ENCODE measurements at places on chromosomes 4 and X. TPM values are rescaled to one million over a fixed set of nuclear protein-coding genes. Genes with fewer than 3 reads are reported as not detected.

The PLS3 gene
- total RNA-seq = 0.52 TPM

The RS1 gene
- not detected for total RNA-seq

The CTAG2 gene
- not detected for total RNA-seq

The KLHL34 gene
- total RNA-seq = 0.70 TPM

The CLDN34 gene
- total RNA-seq = not detected

The NCAPG gene
- total RNA-seq = 79.8 TPM

DNA sequence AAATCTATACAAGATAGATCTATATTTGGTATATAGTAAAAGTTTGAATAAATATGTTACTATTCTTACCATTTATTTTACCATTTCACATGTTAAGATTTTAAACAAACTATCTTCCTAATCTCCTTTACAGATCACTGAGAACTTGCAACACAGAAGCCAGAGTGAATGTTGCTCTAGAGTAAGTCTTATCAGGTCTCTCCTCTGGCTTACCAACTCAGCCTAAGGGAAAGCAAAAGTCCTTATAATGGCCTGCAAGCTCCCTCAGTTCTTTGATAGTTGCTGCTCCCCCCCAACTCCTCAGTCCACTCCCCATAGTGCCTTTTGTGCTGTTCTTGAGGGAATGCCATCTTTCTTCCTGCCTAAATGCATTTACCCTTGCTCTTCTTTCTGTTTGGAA is 25.7 kb upstream of the SLC7A11 start:
- no peak overlapping the region for H3K4me3 ChIP-seq
- H3K27ac ChIP-seq = no peak overlapping the region
- H3K27me3 ChIP-seq = no peaks in the 10 kb centered on the region
- H3K36me3 ChIP-seq = no peaks in the 10 kb centered on the region
- H3K4me1 ChIP-seq = no peaks in the 10 kb centered on the region
- DNase-seq = no peak

GRCh38 chr4:71607780-71608677 is 175.8 kb downstream of the GC start:
- H3K4me3 ChIP-seq = no peak overlapping the region
- H3K36me3 ChIP-seq = no peaks in the 10 kb centered on the region
- H3K27ac ChIP-seq = no peak overlapping the region
- peaks cover 6% of the 10 kb centered on the region for H3K27me3 ChIP-seq

DNA sequence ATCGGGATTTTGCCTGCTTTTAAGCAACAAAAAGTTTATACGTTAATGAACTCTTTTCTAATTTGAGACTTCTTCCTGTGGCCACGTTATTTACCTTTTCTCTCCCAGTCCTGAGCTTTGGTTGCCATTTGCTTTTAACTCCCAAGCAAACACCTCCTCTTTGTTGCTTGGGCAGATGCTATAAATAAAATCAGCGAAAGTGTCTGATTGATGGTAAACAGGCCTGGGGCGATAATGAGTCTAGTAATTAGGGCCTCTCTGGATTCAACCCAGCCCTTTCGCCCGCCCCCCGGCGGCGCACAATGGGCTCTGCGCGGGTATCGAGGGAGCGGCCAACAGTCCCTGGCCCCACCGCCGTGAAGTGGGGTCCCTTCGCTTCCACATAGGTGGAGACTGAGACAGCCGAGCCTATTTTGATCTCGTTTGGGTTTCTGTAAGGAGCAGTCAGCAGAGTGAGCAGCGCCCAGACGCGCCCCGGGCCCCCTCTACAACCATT is 790 bp downstream of the CLGN start:
- no peak overlapping the region for H3K27ac ChIP-seq
- H3K4me1 ChIP-seq = peaks cover 6% of the 10 kb centered on the region
- H3K27me3 ChIP-seq = peaks cover 43% of the 10 kb centered on the region
- H3K36me3 ChIP-seq = no peaks in the 10 kb centered on the region

- DNase-seq = no peak
- no peaks in the 10 kb centered on the region for H3K36me3 ChIP-seq
- peaks cover 21% of the 10 kb centered on the region for H3K4me1 ChIP-seq
- H3K27me3 ChIP-seq = no peaks in the 10 kb centered on the region
Observed at GRCh38 chr4:9996319-9997110, 24.8 kb downstream of the SLC2A9 start.

DNA sequence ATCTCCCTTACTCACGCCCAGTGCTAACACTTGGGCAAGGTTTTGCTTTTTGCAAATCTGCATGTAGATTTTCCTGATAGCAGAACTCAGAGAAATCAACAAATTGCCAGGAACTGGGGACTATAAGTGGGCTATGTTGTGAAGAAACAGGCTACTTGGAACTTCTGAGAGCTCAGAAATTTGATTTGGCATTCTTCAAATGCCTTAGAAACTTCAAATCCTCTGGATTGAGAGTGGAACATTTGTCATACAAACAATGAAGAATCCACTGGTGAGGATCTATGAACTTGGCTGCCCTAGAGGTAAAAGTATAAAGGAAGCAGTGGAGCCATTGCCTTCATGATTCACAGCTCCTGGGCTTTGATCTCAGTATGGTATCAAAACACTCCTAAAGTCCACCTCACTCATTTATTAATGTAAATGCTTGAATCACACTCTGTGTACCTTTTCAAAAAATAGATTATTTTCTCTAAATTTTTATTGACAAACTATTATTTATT is 126.0 kb downstream of the GLRA3 start:
- no peaks in the 10 kb centered on the region for H3K36me3 ChIP-seq
- no peaks in the 10 kb centered on the region for H3K4me1 ChIP-seq
- no peak for DNase-seq
- no peak overlapping the region for H3K4me3 ChIP-seq
- H3K27me3 ChIP-seq = no peaks in the 10 kb centered on the region

GRCh38 chr4:141220271-141220670 is 424 bp upstream of the ZNF330 start:
- DNase-seq = no peak
- peak overlapping the region; percentile 90 for H3K27ac ChIP-seq
- H3K36me3 ChIP-seq = peaks cover 14% of the 10 kb centered on the region

GRCh38 chrX:134544513-134545151 is 84.7 kb downstream of the HPRT1 start:
- peaks cover 13% of the 10 kb centered on the region for H3K4me1 ChIP-seq
- peaks cover 38% of the 10 kb centered on the region for H3K27me3 ChIP-seq
- no peak for DNase-seq
- no peak overlapping the region for H3K27ac ChIP-seq
- no peaks in the 10 kb centered on the region for H3K36me3 ChIP-seq
- no peak overlapping the region for H3K4me3 ChIP-seq

- no peaks in the 10 kb centered on the region for H3K27me3 ChIP-seq
- no peaks in the 10 kb centered on the region for H3K36me3 ChIP-seq
- no peak overlapping the region for H3K4me3 ChIP-seq
- H3K27ac ChIP-seq = no peak overlapping the region
Observed at GRCh38 chrX:150772150-150772970, 79.2 kb downstream of the MTMR1 start.

- DNase-seq = no peak
- no peaks in the 10 kb centered on the region for H3K4me1 ChIP-seq
- H3K36me3 ChIP-seq = no peaks in the 10 kb centered on the region
- H3K27ac ChIP-seq = no peak overlapping the region
Observed at GRCh38 chr4:44848466-44848865, 122.1 kb upstream of the GNPDA2 start.

GRCh38 chrX:37711991-37712390 is 26.4 kb downstream of the XK start:
- H3K4me1 ChIP-seq = peaks cover 2% of the 10 kb centered on the region
- no peak for DNase-seq
- no peaks in the 10 kb centered on the region for H3K36me3 ChIP-seq

DNA sequence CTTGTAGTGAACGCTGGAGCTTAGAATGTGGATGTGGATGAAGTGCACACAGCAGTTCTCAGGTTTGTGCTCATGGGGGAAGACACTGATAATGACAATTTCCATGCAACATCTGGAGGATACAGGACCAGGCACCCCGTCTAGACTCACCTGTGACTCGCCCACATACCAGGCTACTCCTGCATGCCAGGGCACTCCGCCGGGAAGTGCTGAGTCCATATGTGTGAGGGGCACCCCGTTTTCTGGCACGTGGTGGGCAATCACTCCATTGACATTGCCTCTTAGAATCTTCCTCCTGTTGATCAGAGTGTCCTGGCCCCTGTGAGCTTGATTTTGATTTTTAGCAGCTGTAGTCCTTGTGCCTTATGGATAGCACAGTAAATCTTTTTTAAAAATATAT is 90.9 kb upstream of the LRPAP1 start:
- no peaks in the 10 kb centered on the region for H3K36me3 ChIP-seq
- DNase-seq = no peak
- H3K27me3 ChIP-seq = peaks cover 24% of the 10 kb centered on the region
- H3K27ac ChIP-seq = no peak overlapping the region
- no peak overlapping the region for H3K4me3 ChIP-seq

DNA sequence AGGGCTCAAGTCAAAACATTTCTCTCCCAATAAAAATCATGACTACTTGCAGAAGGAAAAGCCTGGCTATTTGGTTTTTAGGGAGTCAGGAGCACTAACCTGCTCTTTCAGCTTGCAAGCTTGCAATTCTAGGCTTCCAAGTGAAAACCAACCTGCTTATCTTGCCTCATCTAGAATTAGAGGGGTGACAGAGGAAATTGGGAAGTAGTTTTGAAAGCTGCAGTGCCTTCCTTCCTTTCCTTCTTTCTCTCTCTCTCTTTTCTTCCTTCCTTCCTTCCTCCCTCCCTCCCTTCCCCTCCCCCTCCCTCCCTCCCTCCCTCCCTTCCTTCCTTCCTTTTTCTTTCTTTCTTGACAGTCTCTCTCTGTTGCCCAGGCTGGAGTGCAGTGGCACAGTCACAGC is 417.5 kb downstream of the KCNIP4 start:
- H3K27me3 ChIP-seq = no peaks in the 10 kb centered on the region
- H3K4me3 ChIP-seq = no peak overlapping the region
- H3K4me1 ChIP-seq = no peaks in the 10 kb centered on the region
- DNase-seq = no peak

GRCh38 chr4:76588274-76588673 is 153.2 kb downstream of the SHROOM3 start:
- no peak overlapping the region for H3K4me3 ChIP-seq
- peaks cover 7% of the 10 kb centered on the region for H3K4me1 ChIP-seq
- H3K36me3 ChIP-seq = no peaks in the 10 kb centered on the region
- no peak for DNase-seq
- H3K27ac ChIP-seq = no peak overlapping the region

- no peaks in the 10 kb centered on the region for H3K36me3 ChIP-seq
- no peak overlapping the region for H3K27ac ChIP-seq
- no peak for DNase-seq
- no peaks in the 10 kb centered on the region for H3K4me1 ChIP-seq
- no peak overlapping the region for H3K4me3 ChIP-seq
- no peaks in the 10 kb centered on the region for H3K27me3 ChIP-seq
Observed at GRCh38 chr4:128221586-128221985, 66.0 kb downstream of the PGRMC2 start.

DNA sequence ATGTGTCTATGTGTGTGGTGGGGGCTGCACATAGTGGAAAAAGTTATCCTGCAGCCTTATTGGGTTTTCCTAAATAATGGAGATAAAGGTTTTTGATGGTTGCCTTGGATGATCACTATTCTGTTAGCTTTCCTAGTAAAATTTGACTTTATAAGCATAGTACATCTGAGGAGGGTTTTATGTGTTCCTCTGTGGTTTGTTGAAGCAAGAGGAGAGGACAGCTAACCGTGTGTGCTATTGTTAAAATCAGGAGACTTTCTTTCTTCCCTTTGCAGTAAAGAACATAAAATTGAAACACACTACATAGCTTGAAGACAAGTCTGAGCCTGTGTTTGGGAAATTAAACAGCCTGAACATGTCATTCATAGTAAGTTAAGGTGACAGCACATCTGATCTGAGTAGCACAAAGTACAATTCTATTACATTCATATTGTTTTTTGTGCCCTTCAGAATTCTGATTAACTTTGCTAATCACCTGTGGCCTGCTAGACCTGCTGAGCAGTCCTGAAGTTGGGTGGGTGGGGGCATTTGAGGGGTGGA is 36.8 kb downstream of the C4orf51 start:
- H3K4me1 ChIP-seq = peaks cover 19% of the 10 kb centered on the region
- peaks cover 15% of the 10 kb centered on the region for H3K27me3 ChIP-seq
- no peak for DNase-seq
- no peak overlapping the region for H3K4me3 ChIP-seq
- H3K36me3 ChIP-seq = peaks cover 1% of the 10 kb centered on the region
- H3K27ac ChIP-seq = no peak overlapping the region

- peaks cover 25% of the 10 kb centered on the region for H3K36me3 ChIP-seq
- peaks cover 53% of the 10 kb centered on the region for H3K4me1 ChIP-seq
- H3K27me3 ChIP-seq = no peaks in the 10 kb centered on the region
- peak; percentile 53 for DNase-seq
Observed at GRCh38 chrX:53089224-53089842, 4.6 kb upstream of the KANTR start.

DNA sequence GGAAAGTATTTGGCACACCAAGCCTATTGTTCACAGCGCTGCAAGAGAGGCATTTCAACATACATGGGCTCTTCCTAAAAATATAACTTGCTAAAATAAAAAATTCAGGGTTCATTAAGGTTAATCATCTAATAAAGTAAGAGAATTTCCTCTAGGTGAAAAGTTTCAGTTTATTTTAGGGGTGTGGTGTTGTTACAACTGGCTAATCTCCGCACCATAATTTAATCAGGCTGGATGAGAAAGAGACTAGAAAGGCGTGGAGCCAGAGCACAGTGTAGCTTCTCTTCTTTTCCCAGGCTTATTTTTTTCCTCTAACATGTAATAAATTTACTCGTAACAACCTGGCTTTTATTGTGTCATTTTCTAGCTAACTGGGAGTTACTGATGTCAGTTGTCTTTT is 47.9 kb downstream of the FHL1 start:
- peaks cover 41% of the 10 kb centered on the region for H3K4me1 ChIP-seq
- H3K27ac ChIP-seq = no peak overlapping the region
- no peaks in the 10 kb centered on the region for H3K27me3 ChIP-seq
- no peak for DNase-seq
- no peaks in the 10 kb centered on the region for H3K36me3 ChIP-seq

- DNase-seq = no peak
- no peak overlapping the region for H3K27ac ChIP-seq
- H3K36me3 ChIP-seq = no peaks in the 10 kb centered on the region
- no peak overlapping the region for H3K4me3 ChIP-seq
Observed at GRCh38 chrX:21721195-21721594, 36.7 kb downstream of the SMPX start.

DNA sequence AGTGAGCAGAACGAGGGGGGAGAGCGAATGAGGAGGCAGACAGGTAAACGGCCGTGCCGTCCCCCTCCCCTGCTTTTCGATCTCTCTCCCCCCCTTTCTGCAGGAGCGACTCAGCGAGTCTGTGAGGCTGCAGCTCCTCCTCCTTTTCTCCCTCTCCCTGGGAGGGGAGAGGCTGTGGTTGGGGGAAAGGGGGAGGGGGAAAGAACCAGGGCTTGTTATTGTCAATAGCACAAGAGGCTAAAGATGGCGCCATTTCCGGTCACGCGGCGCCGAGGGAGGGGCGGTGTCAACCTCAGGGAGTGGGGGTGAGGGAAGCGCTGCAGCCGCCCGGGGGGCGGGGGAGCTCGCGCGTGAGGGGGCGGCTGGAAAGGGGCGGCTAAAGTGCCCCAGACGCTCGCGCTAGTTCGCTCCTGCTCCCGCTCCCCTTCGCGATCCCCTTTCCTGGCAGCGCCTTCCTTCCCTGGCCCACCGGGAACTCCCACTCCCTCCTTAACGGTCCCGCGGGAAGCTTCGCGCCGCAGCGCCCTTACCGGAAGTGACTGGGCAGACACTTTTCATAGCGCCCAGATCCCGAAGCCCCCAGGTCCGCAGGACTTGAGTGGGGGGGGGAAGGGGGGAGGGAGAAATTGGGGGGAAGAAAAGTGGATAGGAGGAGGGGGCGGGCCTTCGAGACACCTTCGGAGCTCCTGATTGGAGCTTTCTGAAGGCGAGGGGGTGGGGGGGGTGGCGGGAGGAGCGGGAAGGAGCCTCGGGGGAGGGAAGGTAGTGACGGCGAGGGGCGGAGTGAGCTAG is at the start of gene CUL4B:
CUL4B (minus strand) TSS at position 121 of the 792 bp plus-strand sequence. CDS start 324 bp downstream, outside the sequence.
- H3K4me1 ChIP-seq = peaks cover 24% of the 10 kb centered on the region
- no peaks in the 10 kb centered on the region for H3K27me3 ChIP-seq
- H3K4me3 ChIP-seq = peak within 1 kb of the TSS; percentile 95
- DNase-seq = peak; percentile 95
- H3K27ac ChIP-seq = peak within 1 kb of the TSS; percentile 95
- H3K36me3 ChIP-seq = peaks cover 5% of the 10 kb centered on the region

Data from activated CD4-positive, alpha-beta memory T cell treated with anti-CD3 and anti-CD28 coated beads for 36 hours (primary cell).